Fibroblast of skin of back (primary cell): ENCODE measurements at places on chromosomes 7 and 10.
A peak's percentile ranks its signal among the peaks of the same experiment; 100 is the strongest.

DNA sequence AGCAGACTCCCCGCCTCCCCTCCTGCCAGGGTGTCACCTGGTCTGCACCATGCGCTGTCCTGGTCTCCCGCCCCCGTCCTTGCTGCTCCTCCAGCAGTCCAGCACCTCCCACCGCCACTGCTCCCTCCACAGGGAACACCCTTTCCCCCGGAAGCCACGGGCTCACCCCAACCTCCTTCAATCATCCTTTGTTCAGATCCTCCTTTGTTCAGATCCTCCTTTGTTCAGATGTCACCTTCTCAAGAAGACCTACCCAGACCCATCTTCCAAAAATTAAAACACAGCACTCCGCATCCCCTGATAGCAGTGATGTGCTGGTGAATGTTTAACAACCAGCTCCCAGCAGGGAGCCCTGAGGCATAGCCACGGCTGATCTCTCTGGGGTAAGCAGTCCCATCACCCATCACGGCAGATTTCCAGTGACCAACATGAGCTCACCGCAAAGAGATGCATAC, 237.7 kb downstream of the USP6NL start:
- DNase-seq, result no peak

DNA sequence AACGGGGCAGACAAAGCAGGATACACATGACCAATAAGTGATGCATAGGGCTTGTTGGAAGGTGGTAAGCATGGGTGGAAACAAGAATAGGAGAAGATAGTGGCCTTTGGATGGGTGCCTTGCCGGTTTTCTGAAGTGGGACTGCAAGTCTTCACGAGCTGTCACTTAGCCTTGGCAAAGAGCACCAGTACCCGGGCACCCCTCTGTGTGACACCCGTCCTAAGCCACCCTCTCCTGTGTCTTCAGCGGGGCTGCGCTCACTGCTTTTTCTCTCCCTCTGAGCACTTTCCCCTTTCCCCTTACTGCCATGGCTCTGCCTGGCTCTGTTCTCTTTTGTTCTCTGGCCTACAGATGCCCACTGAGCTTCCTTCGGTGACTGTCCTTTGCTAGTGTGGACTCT, 399.7 kb upstream of the MKI67 start:
- DNase-seq, result no peak

GRCh38 chr10:92689663-92690210, at the start of gene HHEX:
TSS of gene HHEX (plus strand) at chr10:92689955. CDS start at chr10:92689987, 32 bp downstream.
- DNase-seq, result peak; percentile 72

- peak; percentile 35 for DNase-seq
These were observed 140.8 kb downstream of the ETV1 start for GRCh38 chr7:13848681-13849131.

DNA sequence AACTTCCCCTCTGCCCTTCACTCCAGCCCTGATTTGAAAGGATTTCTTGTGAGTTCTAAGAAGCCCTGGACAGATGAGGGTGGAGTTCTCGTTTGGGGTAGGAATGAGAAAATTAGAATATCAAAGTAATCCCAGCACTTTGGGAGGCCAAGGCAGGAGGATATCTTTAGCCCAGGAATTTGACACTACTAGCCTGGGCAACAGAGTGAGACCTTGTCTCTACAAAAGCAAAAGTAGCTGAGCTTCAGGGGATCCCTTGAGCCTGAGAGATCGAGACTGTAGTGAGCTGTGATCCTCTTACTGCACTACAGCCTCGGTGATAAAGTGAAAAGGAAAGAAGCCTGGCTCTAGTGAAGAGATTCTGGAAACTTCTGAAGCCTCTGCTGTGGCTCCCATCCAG, 76.2 kb downstream of the TET1 start:
- no peak for DNase-seq

GRCh38 chr10:101839416-101840063, 4.1 kb downstream of the KCNIP2 start:
- no peak for DNase-seq

DNA sequence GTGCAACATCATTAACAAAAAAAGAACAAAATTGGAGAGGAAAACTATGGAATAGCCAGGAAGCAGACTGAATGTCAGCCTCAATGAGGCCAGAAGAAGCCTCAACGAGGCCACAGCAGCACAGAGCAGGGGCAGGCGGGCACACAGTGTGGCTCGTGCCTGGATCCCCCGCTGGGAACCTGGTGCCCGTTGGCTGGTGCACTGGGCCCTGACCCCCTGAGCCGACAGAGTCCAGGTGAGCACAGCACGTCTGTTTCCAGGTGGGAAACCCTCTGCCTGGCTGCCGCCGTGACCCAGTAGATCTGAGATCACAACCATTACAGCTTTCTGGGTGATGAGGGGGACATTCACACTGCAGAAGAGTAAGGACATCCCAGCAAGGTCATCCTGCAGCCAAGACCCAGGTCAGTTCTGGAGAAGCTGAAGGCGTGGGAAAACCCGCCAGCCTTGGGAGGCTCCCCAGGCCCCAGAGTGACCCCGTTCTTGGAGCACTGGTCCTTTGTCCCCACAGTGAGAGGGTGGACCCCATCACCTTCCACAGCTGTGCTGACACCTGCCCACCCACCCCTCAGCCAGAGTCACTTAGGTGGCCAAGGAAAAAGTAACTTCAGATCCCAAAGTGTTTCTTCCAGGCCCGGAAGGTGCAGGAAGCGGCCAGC, 222.1 kb downstream of the ADARB2 start:
- DNase-seq, result no peak

DNA sequence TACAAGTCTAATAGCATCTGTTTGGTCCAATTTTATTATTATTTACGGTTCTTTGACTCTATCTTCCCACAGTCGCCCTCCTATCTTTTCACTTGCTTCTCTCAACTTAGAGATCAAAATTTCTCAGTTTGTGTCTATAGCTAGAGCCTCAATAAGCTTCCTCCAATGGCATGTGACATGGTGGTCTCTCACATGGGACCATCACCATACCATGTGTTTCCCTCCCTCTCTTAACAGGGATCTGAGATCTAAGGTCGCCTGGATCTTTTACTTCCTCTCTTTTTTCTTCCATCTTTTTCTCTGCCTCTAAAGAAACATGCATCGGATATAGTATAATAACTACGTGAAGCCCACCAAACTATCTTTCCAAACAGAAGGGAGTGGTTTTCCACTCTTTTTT, 1.8 kb downstream of the PKD2L1 start:
- DNase-seq, result no peak

DNA sequence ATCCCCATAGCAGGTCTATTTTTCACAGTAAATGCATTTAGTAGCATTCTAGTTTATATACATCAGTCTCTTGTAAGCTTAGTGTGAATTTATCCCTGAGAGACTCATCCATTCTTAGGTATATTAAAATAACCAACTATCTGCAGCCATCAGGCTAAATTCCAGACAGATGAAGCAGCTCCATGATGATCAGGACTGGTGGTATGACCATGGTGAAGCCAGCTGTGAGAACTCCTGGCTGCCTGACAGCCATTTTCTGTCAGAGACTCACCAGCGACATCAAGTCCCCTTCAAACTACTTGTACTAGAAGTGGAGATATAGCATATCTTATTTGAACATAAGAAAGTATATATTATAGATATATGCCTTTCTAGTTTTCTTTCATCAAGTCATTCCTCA, 70.3 kb upstream of the GSDME start:
- peak; percentile 86 for DNase-seq

DNA sequence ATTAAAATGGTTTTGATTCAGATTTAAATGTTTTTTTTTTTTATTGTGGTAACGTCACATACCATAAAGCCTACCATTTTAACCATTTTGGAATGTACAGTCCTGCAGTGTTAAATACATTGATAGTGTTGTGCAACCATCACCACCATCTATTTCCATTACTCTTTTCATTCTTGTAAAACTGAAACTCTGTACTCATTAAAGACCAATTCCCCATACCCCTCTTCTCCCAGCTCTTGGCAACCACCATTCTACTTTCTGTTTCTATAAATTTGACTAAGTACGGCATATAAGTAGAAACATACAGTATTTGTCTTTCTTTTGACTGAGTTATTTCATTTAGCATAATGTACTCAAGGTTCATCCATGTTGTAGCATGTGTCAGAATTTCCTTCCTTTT, 96.2 kb downstream of the EXOC4 start:
- no peak for DNase-seq

DNA sequence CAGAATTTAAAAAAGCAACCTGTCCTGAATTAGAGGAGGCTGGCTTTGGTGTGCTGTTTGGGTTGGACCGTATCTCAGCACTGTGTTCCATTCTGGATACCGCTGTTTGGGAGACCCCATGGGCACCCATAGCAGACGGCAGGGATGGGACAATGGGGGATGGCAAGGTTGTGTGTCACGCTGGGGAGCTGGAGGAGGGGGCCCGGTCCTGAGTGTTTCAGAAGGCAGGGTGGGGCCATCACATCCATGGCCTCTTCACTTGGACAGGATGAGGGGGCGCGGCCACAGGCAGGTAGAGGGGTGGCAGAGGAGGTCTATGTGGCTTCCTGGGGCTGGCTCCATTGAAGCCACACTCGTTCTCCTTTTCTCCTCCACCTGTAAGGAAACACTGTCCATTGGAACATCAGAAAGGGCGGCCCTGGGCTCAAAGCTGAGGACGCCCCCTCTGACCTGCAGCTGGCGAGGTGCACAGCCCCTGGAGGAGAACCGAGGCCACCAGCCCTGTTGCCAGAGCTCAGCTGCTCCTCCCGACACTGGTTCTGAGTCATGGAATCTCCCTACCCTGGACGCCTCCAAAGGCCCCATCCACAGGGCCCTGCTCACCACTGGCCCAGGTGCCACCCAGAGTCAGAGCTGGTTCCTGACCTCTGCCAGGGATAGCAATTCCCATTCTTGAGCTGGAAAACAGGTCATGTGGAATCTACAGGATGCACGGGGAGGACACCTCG, 587.3 kb downstream of the DNAJB6 start:
- DNase-seq, result no peak

GRCh38 chr10:63753808-63754207, 232.6 kb downstream of the REEP3 start:
- DNase-seq, result no peak

DNA sequence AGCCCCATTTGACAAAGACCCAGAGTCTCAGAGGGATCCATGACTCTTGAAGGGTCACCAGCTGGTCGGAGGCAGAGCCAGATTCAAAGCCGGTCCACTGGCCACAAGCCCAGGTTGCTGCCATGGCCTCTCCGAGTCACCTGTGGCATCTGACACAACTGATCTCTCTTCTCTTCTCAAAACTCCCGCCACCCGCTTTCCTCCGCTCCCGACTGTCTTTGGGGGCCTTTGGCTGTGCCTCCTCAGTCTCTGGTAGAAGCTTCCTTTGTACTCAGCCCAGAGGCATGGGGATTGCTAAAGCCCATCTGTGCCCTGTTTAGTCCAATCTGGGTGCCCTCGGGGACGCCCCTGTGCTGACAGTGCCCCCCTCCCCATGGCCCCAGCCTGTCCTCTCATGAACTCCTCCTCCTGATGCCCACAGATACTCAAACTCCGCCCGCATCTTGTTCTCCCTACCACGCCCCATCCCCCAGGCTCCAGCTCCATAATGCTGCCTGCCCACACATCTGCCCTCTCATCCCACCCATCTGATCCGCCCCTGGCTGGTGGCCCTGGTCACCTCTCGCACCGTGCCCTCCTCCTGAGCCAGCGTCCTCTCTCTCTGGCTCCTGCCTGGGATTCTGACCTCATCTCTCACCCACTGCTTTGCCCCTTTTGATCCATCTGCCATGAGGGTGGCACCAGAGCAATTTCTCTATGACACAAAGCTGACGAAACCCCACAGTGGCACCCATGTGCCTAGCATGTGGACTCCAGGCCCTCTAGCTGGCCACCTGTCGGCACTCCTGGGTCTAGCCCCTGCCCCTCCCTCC, 150.6 kb downstream of the SLIT1 start:
- no peak for DNase-seq

- no peak for DNase-seq
These were observed 14.6 kb downstream of the PHTF2 start for GRCh38 chr7:77813180-77813579.

DNA sequence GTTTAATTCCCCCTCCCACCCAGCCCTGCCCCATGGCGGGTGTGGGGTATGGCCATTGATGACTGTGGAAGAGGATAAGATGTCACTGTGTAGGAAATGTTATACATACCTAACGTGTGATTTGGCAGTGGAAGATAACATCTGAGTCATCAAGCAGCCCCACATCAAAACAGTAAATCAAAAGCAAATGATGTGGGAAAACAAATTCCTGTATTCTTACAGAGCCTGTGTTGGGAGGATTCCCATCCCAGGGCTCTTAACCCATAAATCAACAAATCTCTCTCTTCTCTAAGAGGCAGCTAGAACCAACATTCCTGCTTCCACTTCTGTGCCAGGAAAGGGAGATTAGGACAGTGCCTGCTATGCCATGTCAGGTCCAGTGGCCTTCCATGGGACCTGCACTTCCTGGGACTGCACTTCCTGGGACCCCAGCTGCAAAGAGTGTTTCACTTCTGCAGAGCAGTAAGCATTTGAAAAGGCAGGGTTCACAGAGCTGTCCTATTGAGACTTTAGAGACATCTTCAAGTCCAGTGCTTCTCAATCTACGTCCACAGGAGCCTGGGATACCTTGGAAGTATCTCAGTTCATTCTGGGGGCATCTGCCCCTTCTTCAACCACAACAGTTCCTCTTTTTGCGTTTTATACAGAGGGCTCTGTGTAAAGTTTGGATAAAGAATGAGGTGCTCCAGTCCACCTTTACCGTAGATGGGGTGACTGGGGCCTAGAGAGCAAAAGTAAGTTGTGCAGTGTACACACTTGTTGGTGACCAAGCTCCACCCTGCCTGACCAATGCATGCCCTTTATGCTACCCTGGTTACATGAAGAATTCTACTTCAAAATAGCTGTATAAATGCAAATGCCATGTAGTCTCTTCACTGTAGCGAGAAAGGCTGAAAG, 45.7 kb downstream of the ATXN7L1 start:
- peak; percentile 99 for DNase-seq

DNA sequence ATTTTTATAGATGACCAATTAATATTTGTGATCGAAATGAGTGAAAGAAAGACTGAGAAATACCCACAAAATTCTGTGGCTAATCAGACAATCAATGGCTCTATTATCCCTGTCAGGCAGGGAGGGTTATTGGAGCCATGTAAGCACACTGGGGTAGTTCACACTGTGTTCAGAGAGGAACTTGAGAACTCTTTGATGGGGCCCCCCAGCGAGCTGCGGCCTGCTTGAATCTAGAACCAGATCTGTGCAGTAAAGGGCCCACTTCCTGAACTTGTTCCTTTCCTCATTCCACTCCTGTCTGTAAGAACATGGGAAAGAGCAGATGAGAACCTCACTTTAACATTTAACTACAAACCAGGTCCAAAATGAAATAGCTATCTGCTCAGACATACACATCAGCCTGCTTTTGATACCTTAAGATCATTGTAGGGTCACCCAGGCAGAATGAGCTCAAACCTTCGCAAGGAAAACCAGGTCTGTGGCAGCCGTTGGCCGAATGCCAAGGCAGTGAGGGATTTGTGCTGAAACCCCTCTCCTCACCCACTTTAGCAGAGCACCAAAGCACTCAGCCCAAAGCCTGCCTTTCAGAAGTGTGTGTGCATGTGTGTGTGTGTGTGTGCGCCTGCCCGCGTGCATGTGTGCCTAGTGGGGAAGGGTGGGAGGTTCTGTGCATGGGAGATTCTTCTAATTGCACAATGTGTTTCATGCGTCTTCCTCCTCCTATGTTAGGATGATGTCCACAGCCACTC, 365.6 kb upstream of the MGMT start:
- no peak for DNase-seq

GRCh38 chr7:127391591-127392181, 822 bp downstream of the ZNF800 start:
- peak; percentile 34 for DNase-seq

GRCh38 chr10:62284221-62284620, 15.6 kb upstream of the RTKN2 start:
- no peak for DNase-seq
